ENCODE measurements at places on chromosomes 7 and 10.
A peak's percentile ranks its signal among the peaks of the same experiment; 100 is the strongest.

DNA sequence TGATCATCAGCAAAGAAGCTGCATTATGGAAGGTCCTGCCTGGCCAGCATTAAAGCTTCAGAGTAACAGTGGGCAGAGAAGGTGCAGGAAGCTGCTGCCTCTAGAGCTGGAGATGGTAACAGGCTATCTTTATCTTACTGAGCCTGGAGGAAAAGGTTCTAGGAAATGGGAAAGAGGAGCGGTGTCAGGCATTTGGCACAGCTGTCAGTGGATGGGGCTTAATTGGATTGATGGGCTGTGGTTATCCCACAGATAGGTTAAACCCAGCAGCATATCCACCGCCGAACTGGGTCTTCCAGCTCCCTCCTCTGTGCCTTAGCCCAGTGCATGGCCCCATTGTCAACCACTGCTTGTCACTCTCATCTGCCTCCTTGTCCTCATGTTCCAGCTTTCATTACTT lies 127.6 kb downstream of the CCNY start:
- no peak for DNase-seq

DNA sequence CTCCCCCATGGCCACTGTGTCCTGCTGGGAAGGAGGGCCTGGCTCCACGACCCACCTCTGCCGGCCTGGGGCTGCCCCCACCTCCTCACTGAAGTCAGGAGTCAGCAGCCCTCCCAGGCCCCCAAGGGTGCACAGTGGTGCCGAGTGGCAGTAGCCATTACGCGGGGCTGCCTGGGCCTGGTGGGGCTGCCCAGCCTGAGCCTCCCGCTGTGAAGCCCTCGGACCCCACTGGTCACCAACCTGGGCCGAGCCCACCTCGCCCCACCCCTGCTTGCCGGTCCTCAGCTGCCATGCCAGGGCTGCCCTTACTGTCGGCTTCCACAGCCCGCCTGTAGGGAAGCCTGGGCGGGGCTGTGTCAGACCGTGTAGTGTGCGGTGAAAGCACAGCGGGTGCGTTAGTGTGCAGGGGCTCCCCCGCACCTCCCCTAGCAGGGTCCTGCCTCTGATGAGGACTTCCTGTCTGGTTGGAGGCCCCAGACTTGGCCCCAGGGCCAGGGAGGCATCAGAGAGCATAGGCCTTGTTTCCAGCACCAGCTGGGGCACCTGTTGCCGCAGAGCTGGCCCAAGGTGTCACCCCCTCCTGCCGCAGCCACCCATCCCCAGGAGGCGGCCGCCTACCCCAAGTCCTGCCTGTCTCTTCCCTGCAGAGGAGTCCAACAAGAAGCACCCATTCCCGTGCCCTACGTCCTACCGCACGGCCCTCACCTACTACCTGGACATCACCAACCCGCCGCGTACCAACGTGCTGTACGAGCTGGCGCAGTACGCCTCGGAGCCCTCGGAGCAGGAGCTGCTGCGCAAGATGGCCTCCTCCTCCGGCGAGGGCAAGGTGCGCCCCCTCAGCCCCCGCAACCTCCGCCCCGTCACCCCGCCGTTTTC lies 10.0 kb downstream of the TMEM120A start:
- no peak for DNase-seq

GRCh38 chr10:24723386-24723787 lies 300 bp downstream of the ARHGAP21 start:
- peak; percentile 63 for DNase-seq

- no peak for DNase-seq
Observed at GRCh38 chr10:72981028-72981881, 26.6 kb upstream of the PLA2G12B start.

DNA sequence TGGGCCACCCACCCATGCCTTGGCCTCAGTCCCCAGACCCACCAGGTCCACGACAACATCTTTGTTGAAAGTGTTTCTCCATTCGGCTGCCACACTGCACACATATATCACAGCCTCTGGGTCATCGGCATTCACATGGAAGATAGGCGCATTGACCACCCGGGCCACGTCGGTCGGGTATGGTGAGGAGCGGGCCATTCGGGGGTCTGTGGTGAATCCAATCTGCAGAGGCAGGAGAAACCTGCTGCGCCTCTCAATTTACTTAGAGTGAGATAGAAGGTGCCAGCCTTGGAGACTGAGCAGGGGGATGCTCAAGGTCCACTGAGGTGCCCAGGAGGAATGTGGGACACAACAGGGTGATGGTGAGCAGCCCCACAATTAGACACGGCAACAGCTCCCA lies 16.4 kb downstream of the OGDHL start:
- no peak for DNase-seq

GRCh38 chr7:154902600-154903082 lies 100.3 kb downstream of the PAXIP1 start:
- DNase-seq: no peak

DNA sequence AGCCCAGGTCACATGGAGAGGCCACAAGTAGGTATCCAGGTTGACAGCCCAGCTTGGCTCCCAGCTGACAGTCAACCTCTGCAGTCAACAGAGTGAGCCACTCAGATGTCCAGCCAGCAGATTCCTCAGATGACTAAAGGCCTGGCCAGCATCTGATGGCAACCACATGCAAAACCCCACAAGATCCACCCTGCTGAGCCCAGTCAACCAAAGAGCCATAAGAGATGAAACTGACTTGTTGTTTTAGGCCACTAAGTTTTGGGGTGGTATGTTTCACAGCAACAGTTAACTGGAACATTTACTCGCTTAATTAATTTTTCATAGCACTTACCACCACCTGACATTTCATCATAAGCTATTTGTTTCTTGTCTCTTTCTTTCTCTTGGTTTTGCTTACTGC lies 107.3 kb upstream of the KDM7A start:
- DNase-seq: no peak

DNA sequence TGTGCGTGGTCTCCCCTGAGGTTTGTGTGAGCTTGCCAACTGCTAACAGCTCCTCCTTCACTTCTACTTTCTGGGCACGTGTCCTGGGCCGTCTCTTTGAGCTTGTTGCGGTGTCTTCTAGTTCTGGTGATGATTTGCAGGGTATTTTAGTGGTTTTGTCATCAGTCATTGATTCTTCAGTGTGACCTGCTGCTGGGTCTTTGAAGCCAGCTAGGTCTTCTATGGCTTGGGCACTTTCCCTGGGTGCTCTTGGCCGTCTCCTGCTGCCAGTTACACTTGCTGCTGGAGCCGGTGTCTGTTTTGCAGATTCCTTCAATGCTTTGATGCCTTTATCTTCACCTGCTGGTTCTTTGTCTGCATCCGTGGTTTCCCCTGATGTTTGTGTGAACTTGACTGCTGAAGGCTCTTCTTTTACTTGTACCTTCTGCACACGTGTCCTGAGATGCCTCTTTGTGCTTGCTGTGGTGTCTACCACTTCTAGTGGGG lies 23.0 kb downstream of the MKI67 start:
- DNase-seq: no peak
